ENCODE measurements at places on chromosomes 2 and 18.

DNA sequence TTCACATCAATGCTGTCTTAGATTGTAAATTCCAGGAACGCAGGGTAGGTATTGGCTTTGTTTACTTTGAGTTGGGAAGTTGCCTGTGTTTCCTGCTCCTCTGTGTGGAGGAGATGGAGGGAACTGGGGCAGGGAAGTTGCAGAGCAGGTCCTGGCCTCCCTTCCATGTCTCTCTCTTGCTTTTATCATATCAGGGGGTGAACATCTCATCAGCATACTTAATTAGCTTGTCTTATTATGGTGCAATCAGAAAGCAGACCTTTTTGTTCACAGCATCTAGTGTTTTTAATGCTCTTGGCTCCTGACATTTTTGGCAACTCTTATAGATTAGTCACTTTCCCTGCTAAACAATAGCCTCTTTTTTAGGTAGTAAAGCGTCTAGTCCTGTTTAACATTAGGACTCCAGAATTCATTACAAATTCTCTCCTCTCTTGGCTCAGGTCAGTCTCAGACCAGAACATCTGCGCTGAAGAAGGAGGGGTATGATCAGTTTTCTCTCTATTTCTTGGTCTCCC is 11.5 kb upstream of the DIPK1C start:
- DNase-seq: no peak

GRCh38 chr2:88738271-88738670 is 46.8 kb downstream of the RPIA start:
- no peak for DNase-seq

GRCh38 chr18:28651298-28651697 is 474.4 kb upstream of the CDH2 start:
- no peak for DNase-seq

GRCh38 chr2:233353769-233354499 is at the start of gene DGKD:
Gene DGKD, plus strand, starts transcription at chr2:233354494. Its CDS starts 25 bp downstream, at chr2:233354519.
- DNase-seq: peak; percentile 89

- DNase-seq: no peak
These were observed 86.4 kb upstream of the LTBP1 start for GRCh38 chr2:32860385-32860784.

Measured in activated CD4-positive, alpha-beta T cell treated with anti-CD3 and anti-CD28 coated beads, Interleukin-2, amount 10 ng/mL, durations not matched to agents 24 days and 14 days (primary cell).